ENCODE measurements at places on chromosomes 4 and X. TPM values are rescaled to one million over a fixed set of nuclear protein-coding genes. Genes with fewer than 3 reads are reported as not detected.

GRCh38 chrX:45445745-45446412 lies 245.2 kb upstream of the DIPK2B start:
- H3K36me3 ChIP-seq: no peaks in the 10 kb centered on the region
- peaks cover 34% of the 10 kb centered on the region for H3K27me3 ChIP-seq
- H3K27ac ChIP-seq: peak overlapping the region; percentile 48

The SPARCL1 gene
- total RNA-seq: not detected

GRCh38 chr4:101938836-101939235 lies 148.3 kb downstream of the BANK1 start:
- DNase-seq: no peak
- H3K4me3 ChIP-seq: no peak overlapping the region
- H3K36me3 ChIP-seq: no peaks in the 10 kb centered on the region
- H3K27ac ChIP-seq: no peak overlapping the region
- no peaks in the 10 kb centered on the region for H3K4me1 ChIP-seq
- no peaks in the 10 kb centered on the region for H3K27me3 ChIP-seq

The CLDN34 gene
- total RNA-seq: not detected

DNA sequence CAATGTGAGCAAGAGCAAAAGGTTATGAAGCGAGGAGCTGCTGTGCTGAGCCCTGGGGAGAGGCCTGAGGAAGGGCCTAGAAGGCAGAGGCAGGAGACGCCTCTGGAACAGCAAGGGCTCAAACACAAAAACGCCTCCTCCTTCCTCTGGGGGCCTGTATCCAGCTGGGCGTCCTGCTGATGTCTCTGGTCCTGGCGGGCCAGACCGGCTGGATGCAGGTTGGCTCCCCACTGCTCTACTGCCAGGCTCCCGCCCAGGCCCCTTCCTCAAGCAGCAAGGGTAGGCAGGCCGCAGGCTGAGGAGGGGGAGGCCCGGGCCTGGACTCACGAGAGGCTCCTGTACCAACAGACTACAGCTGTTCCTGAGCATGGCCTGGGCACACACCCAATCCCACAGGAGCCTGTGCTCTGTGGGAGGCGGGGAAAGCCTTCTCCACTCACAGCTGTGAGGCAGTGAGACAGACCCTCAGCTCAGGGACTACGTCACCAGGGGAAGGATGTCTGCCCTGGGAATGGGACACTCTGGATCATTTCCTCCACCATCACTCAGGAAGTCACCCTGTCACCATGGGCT lies 2.3 kb downstream of the HAUS7 start:
- no peak for DNase-seq
- H3K27ac ChIP-seq: no peak overlapping the region
- no peaks in the 10 kb centered on the region for H3K27me3 ChIP-seq

The RAI2 gene
- 0.82 TPM for total RNA-seq

- no peak for DNase-seq
- H3K4me1 ChIP-seq: peaks cover 13% of the 10 kb centered on the region
- H3K27me3 ChIP-seq: no peaks in the 10 kb centered on the region
Observed at GRCh38 chrX:45063319-45064095, 137.2 kb downstream of the DIPK2B start.

The CXCR3 gene
- 14.6 TPM for total RNA-seq

The CFAP299 gene
- not detected for total RNA-seq

DNA sequence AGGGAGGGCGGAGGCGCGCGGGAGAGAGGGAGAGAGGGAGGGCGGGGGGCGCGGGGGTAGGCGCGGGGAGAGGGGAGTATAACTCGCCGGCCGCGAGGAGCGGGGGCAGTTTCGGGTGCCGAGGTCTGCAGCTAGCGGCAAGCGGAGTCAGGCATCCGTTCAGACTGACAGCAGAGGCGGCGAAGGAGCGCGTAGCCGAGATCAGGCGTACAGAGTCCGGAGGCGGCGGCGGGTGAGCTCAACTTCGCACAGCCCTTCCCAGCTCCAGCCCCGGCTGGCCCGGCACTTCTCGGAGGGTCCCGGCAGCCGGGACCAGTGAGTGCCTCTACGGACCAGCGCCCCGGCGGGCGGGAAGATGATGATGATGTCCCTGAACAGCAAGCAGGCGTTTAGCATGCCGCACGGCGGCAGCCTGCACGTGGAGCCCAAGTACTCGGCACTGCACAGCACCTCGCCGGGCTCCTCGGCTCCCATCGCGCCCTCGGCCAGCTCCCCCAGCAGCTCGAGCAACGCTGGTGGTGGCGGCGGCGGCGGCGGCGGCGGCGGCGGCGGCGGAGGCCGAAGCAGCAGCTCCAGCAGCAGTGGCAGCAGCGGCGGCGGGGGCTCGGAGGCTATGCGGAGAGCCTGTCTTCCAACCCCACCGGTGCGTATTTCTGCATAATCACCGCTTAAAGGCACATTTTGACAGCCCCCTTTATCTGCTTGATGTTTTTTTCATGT lies at the start of gene POU4F2:
Gene POU4F2, plus strand, starts transcription at position 108 of the 720 bp plus-strand sequence. Its CDS starts 248 bp downstream, at position 356.
- DNase-seq: peak; percentile 27
- peak within 1 kb of the TSS; percentile 67 for H3K27ac ChIP-seq
- peaks cover 95% of the 10 kb centered on the region for H3K27me3 ChIP-seq
- peaks cover 39% of the 10 kb centered on the region for H3K4me1 ChIP-seq
- peak within 1 kb of the TSS; percentile 68 for H3K4me3 ChIP-seq

- no peaks in the 10 kb centered on the region for H3K27me3 ChIP-seq
- H3K4me1 ChIP-seq: no peaks in the 10 kb centered on the region
- no peak overlapping the region for H3K27ac ChIP-seq
- no peak for DNase-seq
- no peaks in the 10 kb centered on the region for H3K36me3 ChIP-seq
Observed at GRCh38 chrX:22800806-22801205, 199.0 kb upstream of the DDX53 start.

DNA sequence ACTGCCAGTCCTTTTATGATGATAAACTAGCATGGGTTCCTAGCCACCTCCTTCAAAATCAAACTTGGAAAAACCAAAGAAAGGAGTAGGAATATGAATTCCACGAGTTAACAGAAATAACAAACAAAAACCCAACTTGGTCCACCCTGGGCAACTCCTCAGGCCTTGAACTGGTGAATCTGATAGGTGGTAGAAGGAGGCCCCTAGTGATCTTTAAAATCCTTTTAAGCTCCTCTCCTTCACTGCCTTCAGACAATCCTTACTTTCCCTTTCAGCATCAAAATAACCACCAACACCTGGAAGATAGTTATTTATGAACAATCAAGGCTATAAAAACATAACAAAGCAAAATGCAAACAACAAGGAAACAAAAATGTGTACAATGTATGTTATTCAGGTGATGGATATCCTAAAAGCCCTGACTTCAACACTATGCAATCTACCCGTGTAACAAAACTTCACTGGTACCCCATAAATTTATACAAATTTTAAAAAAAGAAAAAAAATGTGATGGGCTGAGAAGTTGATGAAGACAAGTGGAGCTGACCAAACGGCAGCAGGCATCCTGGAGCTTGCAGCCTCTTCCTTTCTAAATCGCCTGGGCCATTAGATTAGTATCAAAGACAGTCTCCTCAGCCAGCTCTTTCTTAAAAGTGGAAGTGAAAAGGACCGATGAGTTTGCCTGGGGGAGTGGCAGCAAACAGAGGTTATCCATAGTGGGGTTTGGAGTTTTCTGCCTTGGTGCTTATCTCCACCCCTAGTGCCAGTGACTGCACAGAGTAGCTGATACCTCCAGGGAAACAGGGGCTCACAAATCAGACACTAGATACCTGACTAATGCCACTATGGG lies 179.6 kb downstream of the TMA16 start:
- no peak overlapping the region for H3K4me3 ChIP-seq
- no peaks in the 10 kb centered on the region for H3K27me3 ChIP-seq
- DNase-seq: no peak
- no peak overlapping the region for H3K27ac ChIP-seq
- peaks cover 4% of the 10 kb centered on the region for H3K4me1 ChIP-seq
- no peaks in the 10 kb centered on the region for H3K36me3 ChIP-seq

The ANOS1 gene
- total RNA-seq: not detected

DNA sequence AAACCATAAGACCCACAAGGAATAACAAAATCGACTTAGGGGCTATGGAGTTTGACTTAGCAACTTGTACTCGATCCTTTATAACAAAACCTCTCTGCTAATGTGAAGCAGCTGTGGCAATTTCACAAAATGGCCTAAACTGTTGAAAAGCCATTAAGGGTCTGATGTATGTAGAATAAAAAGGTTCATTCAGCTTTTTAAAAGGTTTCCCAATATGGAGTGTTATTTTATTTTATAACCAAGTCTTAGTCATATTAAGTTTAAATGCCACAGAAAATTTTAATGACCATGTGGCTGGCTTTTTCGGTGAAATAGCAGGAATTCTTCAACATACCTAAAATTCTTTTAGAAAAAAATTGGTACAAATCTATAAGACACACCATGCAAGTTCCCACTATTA lies 291.8 kb upstream of the HAND2 start:
- H3K27ac ChIP-seq: no peak overlapping the region
- no peaks in the 10 kb centered on the region for H3K36me3 ChIP-seq
- no peaks in the 10 kb centered on the region for H3K4me1 ChIP-seq
- H3K4me3 ChIP-seq: no peak overlapping the region
- DNase-seq: no peak

GRCh38 chrX:2712890-2713840 lies 22.1 kb downstream of the CD99 start:
- no peaks in the 10 kb centered on the region for H3K27me3 ChIP-seq
- no peak overlapping the region for H3K27ac ChIP-seq
- no peak overlapping the region for H3K4me3 ChIP-seq
- DNase-seq: no peak
- peaks cover 29% of the 10 kb centered on the region for H3K4me1 ChIP-seq
- H3K36me3 ChIP-seq: peaks cover 7% of the 10 kb centered on the region

GRCh38 chrX:31225819-31226218 lies 154.0 kb upstream of the FTHL17 start:
- H3K4me1 ChIP-seq: no peaks in the 10 kb centered on the region
- DNase-seq: no peak
- peaks cover 9% of the 10 kb centered on the region for H3K27me3 ChIP-seq
- no peak overlapping the region for H3K27ac ChIP-seq
- H3K4me3 ChIP-seq: no peak overlapping the region

The NRK gene
- not detected for total RNA-seq

GRCh38 chrX:66756717-66757116 lies 117.8 kb upstream of the EDA2R start:
- H3K36me3 ChIP-seq: no peaks in the 10 kb centered on the region
- DNase-seq: no peak
- H3K27ac ChIP-seq: no peak overlapping the region
- H3K4me1 ChIP-seq: no peaks in the 10 kb centered on the region
- no peak overlapping the region for H3K4me3 ChIP-seq

The DRD5 gene
- total RNA-seq: not detected

The ART3 gene
- not detected for total RNA-seq

Measured in activated T-cell treated with anti-CD3 and anti-CD28 coated beads, Interleukin-2, amount 50 U/mL, for 72 hours (primary cell).